ENCODE measurements at places on chromosomes 12 and 14.

DNA sequence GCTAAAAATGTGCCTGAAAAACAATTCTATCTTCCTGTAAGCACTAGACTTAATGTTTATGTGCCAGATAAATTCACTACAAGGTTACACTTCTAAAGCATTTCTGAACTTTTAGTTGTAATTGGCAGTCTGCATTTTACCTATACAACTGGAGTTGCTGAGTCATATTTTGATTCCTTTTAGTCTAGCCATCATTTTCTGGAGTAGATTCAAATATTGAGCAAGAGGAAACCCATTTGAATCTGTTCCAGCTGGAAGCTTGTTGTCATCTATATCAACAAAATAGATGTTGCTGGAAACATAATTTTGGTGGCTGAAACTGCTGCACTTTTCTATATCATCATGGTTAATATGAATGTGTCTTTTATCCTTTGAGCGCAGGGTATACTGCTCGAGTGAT lies 122.2 kb upstream of the CCDC175 start:
- no peak for DNase-seq

DNA sequence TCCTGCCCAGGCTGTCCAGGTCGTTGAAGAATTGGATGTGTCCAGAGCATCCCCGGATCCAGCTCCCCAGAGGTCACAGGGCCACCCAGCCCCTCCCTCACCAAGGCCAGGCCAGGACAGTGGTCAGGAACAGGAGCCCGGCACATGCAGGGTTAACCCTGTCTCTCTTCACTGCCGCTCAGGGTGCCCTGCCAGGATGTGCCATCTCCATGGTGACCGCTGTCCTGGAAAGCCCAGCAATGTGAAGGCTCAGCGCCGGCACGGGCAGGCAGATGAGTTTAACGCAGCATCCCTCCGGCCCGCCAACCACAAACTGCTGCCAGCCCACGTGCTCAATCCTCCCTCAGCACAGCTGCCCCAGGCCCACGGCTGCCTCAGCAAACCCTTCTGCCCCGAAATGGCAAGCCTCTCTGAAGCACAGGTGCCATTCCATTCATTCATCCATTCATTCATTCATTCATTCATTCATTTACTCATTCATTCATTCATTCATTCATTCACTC lies 4.4 kb downstream of the TMEM179 start:
- DNase-seq, result peak; percentile 94

DNA sequence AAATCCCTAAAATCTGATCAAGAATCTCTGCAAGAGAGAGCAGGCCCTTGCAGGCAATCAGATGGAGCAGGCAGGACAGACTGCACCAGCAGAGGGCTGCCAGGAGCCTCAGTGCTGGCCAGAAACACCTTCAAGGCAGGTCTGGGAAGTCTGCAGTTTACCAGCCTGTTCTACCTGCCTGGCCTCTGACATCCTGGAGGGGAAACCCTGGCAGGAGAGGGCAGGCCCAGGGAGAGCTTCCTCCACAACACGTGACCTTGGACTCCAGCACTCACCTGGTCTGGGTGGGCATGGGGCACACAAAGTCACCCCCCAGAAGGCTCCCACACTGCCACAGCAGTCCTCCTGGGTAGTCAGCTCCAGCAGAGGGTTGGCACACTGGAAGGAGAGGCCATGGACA lies 56.0 kb downstream of the ISCA2 start:
- no peak for DNase-seq

GRCh38 chr14:83873669-83874068 lies 1656.3 kb upstream of the FLRT2 start:
- DNase-seq, result no peak

DNA sequence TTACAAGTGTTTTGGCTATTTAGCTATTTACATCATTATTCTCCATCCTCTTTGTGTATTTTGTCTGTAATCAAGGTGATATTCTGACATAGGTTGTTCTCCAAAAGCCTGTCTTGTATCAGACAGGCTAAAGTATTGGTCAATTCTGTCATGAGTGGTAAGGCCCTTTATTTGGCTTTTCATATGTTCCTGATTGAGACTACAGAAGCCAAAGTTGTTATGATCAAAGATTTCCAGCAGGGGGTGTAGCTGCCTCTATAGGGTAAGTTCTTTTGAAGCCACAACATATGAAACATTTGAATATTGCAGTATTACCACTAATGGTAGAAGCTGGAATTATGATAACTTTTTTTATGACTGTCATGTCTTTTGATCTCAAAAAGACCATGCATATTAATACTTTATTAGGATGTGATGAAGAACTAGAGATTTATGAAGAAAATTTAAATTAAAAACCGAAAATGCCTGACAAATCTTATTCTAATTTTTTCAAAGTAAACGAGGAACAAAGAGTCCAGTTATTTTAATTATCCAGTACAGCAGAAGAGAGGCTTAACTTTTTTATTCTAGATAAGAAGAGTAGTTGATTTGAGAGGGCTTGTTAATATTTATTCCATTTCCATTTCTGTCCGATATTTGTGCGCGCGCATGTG lies 3.4 kb upstream of the ARHGAP5 start:
- no peak for DNase-seq

- DNase-seq, result no peak
Measured at GRCh38 chr12:53222806-53223261, 9.2 kb downstream of the RARG start.

DNA sequence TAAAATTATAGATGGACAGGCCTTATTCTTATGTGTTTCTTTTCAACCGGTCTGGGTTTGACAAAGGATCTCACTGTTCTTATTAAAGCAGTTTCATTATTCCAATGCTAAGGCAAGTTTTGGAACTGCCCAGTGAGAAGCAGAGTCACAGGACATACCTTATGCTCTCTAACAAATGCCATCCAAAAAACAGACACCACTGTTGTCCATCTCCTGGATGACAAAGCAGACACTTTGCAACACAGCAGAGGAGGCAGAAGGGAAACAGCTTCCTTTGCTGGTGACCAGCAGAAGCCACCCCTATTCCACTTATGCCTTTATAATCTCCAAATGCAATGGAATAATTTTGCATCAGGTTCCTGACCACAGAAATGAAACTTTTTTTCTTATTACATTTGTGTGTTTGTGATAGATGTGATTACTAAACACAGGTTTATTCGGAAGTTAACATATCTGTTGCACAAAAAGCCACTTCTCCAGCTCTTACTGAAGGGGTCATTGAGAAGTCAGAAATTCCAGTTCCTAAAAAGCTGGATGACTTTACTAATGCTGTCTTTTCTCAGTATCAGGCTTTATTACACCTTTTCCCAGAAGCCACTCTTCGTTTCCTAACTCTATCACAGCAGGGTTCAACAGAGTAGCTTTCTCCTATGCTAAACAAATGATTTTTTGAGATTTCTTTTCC lies 115.6 kb downstream of the BTG1 start:
- no peak for DNase-seq

- DNase-seq, result no peak
Measured at GRCh38 chr12:16605642-16606116, 283 bp downstream of the LMO3 start.

- DNase-seq, result no peak
Measured at GRCh38 chr14:40122968-40123648, 690.9 kb upstream of the FBXO33 start.

GRCh38 chr12:67026487-67027246 lies 242.5 kb upstream of the CAND1 start:
- no peak for DNase-seq

DNA sequence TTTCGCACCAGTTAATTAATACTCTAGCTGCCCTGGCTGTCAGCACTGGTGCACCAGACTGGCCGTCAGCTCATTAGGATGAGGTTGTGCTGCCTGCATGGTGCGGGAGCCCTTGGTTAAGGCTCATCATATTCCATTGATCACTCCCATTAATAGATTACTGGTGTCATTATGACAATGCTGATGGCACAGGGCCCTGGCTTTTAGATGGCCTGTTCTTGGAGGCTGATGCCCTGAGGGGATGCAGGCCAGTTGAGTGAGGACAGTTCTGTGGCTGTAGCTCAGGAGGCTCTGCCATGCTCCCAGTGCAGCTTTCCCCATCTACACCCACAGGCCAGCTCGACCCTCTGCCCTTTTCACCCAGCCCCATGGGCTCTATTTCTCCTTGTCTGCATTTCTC lies 126.6 kb downstream of the PRMT8 start:
- no peak for DNase-seq

DNA sequence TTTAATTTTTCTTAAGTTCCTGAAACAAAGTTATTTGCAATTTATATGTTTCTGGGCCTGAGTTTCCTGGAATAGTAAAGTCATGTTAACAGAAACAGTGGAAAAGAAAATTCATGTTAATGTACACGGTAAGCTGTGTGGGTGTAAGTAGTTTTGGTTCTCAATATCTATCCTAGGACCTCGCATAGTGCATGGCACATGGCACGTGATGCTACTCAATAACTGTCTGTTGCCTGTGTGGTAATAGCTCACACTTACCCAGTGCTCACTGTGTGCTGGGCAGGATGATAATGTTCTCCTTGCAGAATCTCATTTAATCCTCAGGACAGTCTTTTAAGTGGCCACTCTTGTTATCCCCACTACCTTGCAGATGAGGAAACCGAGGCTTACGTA lies 100.7 kb downstream of the DUSP16 start:
- no peak for DNase-seq
